Left lobe of liver (tissue), 2 donors: ENCODE measurements at places on chromosomes 13 and 19. TPM values are rescaled to one million over a fixed set of nuclear protein-coding genes. Genes with fewer than 3 reads are reported as not detected.

DNA sequence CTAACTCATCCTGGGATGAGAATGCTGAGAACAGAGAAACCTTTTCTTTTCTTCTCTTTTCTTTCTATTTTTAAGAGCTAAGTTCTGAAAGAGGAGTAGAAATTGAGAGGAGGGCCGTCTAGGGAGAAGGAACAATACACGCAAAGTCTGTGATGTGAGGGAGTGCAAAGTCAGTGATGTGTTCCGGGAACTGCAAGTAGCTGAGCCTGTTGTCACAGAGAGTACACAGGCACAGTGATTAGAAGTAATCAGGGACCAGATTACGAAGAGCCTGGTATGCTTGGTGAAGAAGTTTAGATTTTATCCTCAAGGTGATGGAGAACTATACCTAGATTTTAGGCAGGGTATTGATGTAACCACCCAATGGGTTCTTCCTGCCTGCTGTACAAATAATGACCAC is 32.0 kb upstream of the CXCL17 start:
- no peak for DNase-seq

- no peak for DNase-seq
Observed at GRCh38 chr19:53583181-53583580, 45.2 kb downstream of the ZNF331 start.

DNA sequence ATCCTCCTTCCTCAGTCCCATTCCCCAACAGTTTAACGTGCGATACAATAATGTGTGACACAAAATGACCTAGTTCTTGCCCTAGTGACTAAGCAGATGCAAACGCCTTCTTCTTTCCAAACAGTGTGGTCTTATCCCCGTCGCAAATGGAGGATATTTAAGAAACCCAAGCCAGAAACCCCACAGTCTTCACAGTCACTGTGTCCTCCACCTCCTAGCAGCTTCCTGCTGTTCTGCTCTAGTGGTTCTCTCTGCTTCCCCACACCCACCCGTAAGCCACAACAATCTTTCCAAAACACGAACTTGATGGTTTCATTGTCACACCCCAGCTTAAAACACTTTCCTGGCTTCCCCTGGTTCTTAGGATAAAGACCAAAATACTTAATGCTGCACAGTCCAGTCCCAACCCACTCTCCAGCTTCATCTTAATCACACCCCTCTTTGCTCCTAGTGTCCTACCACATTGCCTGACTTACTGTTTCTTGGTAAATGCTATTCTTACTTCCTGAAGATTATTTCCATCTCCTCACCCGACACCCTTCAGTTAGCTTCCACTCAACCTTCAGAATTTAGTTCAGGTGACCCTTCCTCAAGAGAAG is 32.3 kb downstream of the ITM2B start:
- DNase-seq = no peak

DNA sequence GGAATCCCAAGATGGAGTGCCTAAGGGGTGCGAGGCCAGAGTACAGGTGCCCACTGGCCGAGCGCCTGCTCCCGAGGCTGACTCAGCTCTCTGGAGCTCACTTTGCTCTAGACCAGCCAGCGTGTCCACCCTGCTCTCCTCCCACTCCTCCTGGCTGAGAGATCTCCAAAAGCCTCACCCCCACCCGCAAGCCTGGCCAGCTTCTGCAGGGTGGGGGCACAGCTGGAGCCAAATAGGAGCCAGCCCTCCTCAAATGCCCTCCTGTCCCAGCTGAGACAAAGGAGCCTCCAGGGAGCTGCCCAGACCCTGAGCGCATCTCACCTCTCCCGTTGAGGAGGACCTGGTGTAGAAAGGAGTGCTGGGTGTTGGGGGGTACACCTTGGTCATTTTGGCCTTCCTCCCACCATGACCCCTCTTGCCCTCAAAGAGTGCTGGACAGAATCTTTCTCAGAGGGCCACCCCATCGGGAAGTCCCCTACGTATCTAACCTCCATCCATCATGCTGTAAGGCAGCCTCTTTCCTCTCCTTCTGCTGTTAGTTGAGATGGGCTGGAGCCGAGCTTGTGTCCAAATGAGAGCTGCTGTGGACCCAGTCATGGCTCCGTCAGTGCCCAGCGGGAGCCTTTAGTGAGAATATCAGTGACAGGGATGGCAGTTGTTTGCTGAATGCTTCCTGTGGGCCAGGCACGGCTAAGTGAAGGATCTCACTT is 123.9 kb upstream of the VSTM2B start:
- no peak for DNase-seq

PODNL1 gene
- not detected for total RNA-seq

KLHL1 gene
- not detected for total RNA-seq

DNA sequence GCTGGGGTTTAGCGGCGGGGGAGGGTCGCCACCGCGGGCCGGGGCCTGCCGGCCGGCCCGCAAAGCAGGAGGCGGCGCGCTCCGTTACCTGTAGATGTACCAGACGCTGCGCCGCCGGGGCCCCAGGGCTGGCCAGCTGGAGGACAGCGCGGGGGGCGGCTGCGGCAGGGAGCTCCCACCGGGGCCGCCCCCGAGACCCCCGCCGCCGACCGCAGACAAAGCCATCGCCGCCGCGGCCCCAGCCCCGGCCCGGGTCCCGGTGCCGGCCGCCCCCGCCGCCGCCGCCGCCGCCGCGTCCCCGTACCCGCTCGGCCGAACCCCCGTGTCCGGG is 24.8 kb downstream of the SHANK1 start:
- no peak for DNase-seq

GRK1 gene
- total RNA-seq = not detected

- DNase-seq = no peak
Observed at GRCh38 chr13:94641409-94641941, 39.8 kb downstream of the GPR180 start.

DNA sequence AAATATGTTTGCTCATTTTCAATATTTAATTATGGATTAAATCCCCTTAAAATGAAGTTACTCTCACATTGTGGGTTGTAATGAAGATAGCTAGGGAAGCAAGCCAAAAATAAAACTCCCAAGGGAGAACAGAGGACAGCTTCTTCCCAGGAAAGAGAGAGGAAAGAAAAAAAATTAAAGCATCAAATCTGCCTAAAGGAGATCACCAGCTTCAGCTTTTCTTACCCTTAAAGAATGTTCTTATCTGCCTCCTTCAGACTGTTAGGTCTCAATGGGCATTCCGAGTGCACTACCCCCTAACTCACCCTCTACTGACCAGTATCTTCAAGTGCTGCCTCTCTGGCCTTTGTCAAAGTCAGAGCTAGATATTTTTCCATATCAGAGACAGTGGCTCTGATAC is 55.2 kb downstream of the XPO4 start:
- no peak for DNase-seq

DNA sequence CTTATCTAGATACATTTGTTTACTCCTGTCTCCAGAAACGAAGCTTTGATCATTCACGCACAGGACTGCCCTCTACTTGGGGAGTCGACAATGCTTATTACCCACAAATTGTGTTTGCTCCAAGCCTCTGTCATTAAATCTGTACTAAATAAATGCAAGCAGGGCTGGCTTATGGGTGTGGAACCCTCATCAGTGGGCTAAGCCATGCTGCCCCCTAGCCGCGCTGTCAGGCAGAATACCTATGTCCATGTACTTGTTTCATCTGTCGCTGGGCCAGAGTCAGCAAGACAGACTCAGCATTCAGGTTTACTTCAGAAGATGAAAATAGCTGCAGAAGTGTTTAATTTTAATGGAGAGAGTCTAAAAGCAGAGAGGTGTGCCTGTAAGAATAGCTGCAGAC is 110.0 kb upstream of the PRR20A start:
- DNase-seq = no peak

- DNase-seq = no peak
Observed at GRCh38 chr13:40052954-40053353, 397.5 kb downstream of the COG6 start.
